ENCODE measurements at places on chromosomes 3 and 15.

DNA sequence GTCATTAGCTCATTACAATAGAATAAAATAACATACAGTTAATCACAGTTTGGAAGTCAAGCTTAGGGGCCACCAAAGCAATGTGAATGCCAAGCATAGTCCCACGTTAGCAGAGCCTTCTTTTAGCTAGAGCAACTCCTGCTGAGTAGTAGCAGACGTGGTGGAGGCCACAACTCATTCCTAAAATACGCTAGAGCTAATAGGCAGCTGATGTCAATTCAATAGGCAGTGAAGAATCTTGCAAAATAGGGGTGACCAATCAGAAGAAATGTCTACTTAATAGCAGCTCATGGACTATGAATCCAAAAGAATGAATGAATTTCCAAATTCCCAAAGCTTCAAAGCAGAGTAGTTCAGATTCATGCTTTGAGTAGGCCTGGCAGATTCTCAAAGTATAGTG, 292.9 kb upstream of the RORA start:
- no peak for DNase-seq

DNA sequence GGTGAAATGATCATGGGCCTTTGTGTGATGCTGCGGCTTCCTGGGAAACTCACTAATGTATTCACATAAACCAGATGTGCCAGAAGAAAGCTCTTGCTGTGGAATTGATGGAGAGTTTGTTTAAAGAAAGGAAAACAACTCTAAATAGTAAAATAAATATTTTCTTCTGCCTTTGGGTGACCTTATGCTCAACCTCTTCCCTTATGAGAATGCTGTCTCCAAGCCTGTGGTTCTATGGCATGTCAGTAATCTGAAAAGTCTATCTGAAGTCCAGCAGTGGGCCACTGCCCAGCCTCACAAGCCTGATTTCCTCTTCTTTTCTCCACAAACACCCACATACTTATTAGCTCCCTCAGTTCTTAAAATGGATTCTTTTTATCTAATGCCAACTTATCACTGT, 49.9 kb upstream of the PHLDB2 start:
- no peak for DNase-seq

- no peak for DNase-seq
These were observed 31.1 kb downstream of the NTRK3 start for GRCh38 chr15:88225461-88225860.

DNA sequence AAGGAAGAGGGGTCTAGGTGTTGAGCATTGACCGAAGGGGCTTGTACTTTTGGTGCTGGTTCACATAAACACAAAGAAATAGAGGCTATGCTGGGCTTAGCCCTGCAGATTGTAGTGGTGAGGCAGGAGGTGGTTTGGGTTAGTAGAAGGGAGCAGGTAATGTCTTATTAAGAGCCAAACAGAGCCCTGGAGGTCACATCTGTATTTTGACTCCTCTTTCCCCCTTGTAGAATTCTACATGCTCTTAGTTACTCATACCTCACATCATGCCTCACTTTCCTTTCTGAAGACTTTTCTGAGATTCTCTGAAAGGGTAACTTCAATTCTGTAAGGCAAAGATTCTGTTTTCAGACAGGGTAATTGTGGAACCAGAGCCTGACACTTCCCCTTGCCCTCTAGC, 16.1 kb upstream of the ZNF80 start:
- DNase-seq: no peak
